NCI-H2227 treated with DMSO at 0.1 percent for 48 hours (cell line): ENCODE measurements at places on chromosomes 2 and 18.

- no peak for DNase-seq
Observed at GRCh38 chr2:190489475-190489874, 45.0 kb downstream of the NEMP2 start.

DNA sequence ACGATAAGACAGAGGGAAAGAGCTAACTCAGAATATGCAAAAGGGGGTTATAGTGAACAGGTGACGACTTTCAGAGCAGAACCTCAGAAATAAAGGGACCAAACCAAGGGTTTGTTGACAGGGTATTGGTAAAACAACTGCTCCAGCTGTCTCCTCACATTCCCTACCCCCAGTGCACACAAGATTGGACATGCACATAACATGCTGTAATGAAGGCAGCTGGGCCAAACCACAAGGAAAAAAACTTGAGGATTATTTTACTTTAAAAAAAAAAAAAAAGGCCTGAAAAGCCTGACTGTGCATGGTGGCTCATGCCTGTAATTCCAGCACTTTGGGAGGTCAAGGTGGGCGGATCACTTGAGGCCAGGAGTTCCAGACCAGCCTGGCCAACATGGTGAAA lies 3.5 kb downstream of the RBM43 start:
- no peak for DNase-seq

- DNase-seq, result no peak
Observed at GRCh38 chr2:217452928-217453327, 549.9 kb downstream of the TNS1 start.

DNA sequence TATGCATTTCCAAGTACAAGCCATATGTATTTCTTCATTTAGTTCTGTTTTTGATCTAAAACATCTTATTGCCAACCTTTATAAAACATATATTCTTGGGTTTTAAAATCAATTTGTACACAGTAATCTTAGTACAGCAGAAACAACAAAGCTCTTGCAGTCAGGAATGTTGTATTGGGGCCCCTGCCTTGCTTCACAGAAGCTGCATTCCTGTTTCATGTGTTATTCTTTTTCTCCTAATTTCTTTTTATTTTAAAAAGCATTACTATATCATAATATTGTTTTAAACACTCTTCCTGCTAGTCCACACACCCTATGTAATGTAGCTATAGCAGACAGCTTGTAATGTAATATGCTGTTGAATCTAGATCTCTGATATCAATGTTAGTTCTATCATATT lies 24.0 kb downstream of the SERPINB7 start:
- DNase-seq, result no peak

DNA sequence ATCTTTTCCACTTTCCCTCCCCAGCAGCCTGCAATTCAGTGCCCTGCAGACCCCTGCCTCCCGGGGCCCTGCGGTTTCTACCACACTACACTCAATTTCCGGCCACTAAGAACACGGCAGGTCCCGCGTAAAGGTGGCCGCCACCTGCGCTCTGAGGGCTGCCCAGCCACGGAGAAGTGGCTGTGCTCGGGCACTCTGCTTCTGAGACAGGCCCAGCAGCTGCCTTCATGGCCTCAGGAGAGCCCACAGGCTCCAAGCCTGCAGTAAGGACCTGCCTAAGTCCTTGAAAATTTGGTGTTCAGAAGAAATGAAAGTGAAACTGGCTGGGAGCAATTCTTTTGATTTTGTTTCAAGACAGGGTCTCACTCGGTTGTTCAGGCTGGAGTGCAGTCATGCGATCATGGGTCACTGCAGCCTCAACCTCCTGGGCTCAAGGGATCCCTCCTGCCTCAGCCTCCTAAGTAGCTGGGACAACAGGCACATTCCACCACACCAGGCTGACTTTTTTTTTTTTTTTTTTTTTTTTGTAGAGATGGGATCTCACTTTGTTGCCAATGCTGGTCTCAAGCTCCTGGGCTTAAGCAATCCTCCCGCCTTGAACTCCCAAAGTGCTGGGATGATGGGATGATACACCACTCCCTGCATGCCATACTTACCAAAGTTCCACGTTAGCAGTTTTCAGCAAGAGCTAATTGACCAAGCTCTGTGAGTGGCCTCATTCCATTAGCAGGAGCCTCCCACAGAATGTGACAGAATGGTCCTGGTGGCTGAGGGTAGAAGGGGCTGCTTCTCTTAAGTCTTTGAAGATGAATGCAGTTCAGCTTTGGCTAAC lies 14.6 kb upstream of the ALPP start:
- DNase-seq, result no peak

GRCh38 chr18:67995769-67996168 lies 479.2 kb upstream of the DSEL start:
- DNase-seq, result no peak

GRCh38 chr2:150357770-150358467 lies 129.5 kb downstream of the RND3 start:
- DNase-seq, result no peak

DNA sequence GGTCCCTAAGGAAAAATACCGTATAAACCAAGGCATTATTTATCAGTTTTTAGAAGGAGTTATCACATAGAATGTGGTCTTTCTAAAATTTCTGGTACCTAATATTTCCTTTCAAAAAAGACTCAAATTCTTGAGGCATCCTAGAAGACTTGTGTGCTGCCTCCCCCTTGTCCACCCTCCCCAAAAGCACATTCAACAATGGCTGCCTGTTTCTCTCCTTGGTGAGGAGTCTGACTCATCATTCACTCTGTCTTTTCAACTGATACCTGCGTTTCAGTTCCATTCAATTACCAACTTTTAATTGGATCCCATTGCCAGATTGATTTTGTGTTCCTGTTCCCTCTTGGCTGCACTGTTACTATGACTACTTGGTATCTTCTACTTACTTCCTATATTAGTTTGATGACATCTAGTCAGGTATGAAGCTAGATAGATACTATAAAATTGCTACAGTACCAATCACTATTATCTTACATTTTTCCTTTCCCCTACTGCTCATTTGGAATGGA lies 72.9 kb downstream of the XRCC5 start:
- DNase-seq, result no peak

DNA sequence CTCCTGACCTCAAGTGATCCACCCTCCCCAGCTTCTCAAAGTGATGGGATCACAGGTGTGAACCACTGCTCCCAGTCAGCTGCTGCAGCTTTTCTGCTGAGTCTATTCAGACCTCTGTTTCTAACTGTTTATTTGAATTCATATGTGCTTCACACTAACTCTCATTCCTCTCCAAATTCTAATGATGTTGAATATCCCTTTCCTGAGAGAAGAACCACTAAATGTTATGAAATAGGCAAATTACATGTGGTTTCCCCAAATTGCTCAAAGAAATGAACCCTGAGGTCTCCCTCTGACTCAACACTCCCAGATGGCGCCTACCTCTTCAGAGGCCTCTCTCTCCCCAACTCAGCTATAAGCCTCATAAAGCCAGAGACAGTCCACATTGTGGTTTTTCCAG lies 98.6 kb downstream of the IRS1 start:
- no peak for DNase-seq

DNA sequence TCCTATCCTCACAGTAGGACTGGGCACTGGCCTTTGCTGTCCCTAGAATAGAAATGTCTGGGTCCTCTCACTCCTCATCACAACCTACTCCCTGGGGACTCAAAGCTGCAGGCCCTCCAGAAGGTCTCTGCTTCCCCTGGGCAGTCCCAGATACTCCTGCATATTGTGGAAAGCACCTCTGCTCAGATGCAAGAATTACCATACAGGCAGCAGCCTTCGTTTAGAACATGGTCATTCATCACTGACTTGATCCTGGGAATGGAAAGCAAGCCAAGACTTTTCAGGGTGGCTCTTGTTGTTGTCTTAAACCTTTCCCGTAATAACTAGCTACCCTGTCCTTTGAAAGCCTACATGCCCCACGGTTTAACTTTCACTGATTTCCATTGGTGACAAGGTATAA lies 53.1 kb upstream of the NPAS2 start:
- DNase-seq, result no peak

GRCh38 chr2:51722311-51722710 lies 690.4 kb upstream of the NRXN1 start:
- no peak for DNase-seq

DNA sequence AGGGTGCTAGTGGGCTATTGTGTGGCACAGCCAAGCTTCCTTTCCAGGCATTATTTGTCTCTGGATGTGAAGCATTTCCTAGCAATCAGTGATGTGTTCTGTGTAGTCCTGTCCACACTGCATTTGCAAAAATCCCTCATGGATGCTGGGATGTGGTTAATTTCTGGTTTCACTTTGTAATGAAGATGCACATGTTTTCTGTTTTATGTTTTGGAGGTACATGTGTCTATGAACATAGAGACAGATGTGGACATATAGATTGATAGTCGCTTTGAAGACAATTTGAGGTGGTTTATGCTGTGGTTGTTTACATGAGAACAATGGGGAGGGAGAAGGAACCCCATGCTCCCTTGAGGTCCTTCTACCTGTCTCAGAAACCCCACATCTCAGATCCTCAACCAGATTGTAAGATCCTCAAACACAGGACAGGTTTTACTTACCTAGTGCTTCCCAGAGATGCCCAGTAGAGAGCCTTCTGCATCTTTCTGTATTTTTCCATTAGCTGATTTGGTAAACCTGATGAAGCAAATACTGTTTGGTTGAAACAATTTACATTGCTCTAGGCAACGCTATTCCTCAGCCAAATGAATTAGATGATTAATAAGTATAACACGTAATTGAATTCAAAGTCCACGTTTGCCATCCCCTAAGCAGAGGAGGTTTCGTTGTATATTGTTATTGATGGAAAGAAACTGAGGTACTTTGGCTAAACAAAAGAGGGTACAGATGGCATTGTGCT lies 204.4 kb downstream of the SPP2 start:
- DNase-seq, result no peak

DNA sequence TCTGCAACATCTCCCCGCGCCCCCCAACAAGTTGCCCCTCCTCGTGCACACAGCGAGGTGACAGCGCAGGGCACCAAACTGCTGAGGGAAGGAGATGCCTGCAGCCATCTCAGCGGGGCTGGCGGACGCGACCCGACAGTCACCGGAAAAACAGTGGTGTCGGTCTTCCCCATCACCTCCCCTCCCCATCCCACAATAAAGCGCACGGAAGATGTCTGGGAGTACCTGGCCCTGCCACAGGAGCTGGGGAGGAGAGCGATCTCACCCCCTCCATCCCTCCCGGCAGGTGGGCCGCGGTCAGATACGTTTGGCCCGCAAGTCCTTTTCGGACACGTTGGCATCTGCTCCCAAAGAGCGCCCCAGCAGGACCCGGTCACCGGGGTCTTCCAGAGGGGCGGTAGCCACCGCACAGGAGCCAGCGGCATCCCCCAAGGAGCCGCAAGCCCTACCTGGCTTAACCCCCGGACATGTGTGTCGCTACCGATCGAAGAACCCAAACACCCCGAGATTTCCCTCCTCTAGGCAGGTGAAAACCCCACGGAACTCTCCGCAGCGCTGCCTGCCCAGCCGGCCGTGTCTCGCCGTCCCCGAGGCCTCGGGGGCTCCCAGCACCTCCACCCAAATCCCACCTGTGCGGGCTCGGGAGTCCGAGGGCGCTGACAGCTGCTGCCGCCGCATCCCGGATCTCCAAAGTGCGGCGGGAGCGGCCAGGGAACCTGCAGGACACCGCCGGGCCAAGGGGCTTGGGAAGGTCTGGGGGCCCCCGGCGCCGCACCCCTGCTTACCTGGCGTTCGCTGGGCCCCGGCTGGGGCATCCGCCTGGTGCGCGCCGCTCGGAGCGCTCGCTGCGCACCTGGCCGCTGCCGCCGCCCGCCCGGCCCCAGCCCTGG lies 657 bp downstream of the ATP8B1 start:
- no peak for DNase-seq

GRCh38 chr2:101382442-101382841 lies 4.9 kb downstream of the CREG2 start:
- no peak for DNase-seq

DNA sequence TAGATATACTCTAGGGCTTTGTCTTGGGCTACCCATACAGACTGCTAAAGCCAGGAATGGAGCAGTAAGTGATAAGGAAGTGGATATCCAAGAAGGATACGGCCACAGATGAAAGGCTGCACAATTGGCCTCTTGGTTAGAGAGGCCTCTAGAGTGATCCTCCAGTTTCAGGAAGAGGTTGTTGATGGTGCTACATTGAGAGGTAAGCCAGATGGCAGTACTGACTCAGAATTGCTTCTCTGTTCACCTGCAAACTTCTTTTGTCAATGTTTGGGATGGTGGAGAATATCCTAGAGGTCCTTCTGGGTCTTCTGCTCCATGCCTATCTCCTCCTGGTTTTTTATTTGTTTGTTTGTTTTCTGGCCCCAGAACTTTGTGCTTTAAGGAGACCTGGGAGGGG lies 226.8 kb upstream of the LRRTM1 start:
- DNase-seq, result no peak

- DNase-seq, result no peak
Observed at GRCh38 chr2:53631313-53632125, 136.1 kb upstream of the CHAC2 start.

DNA sequence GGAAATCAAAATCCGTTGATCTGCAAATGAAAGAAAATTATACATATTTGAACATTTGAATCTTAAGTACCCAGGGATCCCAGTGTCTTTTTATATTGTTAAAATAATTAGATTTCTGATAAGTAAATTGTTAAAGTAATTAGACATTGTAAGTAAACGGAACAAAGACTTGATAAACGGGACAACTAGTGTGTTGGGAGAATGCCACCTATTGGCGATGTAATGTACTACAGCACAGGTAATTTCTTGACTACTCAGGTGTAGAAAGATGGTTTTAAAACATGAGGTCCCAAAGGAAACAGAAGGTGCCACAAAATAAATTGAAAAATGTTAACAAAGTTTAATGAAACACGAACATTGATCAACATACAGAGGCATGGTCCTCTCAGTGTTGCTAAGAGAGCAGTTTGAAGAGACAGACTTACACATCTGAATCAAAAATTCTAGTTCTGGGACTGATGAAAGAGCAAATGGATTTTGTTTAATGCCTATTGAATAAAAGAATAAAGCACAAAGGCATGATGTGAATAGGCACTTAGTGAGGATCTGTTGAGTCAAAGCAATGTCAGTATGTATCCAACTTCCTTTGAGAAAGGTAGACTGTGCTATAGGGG lies 103.4 kb upstream of the RASGRP3 start:
- DNase-seq, result peak; percentile 48

DNA sequence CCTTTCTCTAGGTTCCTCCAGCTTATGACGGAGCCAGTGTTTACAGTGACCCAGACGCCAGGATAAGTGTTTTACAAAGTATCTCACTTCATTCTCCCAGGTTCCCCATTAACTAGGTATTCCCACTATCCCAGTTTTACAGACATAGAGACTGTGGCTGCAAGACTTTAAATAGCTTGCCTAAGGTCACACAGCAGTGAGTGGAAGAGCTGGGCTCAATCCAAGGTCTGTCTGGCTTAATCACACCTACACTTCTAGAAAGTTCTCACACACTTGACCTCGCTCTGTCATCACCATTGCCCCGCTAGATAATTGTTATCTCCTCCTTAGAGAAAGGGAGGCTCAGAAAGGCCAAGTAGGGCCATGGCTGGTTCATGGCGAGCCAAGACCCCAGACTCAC lies 110.2 kb downstream of the ANTXR1 start:
- DNase-seq, result no peak

GRCh38 chr2:11822746-11823451 lies 76.5 kb downstream of the LPIN1 start:
- no peak for DNase-seq
